ENCODE measurements at places on chromosomes 13 and 19.
A peak's percentile ranks its signal among the peaks of the same experiment; 100 is the strongest.

DNA sequence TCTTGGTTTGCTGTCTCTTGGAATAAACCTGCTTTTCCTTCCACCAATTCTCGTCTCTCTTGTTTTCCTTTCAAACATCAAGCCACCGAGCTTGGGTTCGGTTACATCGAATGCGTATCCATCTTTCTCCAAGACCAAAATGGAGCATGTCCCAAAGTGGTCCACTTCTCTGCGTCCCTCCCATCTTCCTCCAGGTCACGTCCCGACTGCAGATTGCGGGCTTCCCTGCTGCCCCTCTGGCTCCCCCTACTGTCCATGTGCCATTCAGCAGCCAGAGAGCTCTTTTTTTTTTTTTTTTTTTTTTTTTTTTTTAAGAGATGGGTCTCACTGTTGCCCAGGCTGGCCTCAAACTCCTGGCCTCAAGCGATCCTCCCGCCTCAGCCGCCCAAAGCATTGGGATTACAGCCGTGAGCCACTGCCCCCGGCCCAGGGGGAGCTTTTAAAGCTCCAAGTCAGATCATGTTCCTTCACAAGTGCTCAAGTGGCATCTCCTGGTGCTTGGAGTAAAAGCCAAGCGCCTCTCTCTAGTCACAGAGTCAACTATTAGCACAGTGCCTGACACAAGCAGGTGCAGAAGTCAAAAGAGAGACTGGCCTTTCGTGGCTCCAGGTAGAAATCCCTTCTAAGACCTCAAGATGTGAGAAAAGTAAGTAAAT is 10.0 kb downstream of the COL5A3 start:
- peak; percentile 73 for DNase-seq

DNA sequence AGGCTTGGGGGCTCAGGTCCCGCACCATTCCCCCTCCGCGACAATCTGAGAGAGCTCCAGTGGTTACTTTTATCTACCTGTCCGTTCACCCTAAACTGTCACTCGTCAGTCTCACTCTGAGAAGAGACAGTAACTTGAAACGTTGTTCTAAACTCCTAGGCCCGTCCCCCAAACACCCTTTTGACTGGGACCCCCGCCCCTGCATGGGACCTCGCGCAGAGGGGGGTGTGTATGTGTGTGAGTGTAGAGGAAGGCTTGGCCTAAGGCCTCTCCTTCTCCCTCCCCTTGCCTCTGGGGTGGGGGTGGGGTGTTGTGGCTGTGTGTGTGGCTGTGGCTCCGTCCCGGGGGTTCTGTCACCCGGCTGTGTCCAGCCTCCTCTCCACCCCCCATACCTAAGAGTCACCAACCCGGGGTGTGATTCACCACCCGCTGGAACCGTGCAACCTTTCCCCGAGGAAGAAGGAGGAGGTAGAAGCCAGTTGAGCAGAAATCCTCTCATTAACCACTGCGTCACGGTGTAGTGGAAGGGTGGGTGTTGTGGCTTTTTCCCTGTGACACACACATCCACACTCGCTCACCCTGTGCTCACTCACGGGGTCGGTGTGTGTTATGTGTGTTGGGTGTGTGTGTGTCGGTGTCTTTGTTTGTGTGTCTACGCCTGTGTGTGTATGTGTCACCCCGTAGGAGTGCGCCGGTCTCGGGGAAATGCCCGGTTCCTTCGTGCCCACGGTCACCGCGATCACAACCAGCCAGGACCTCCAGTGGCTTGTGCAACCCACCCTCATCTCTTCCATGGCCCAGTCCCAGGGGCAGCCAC is 2.4 kb downstream of the FOSB start:
- peak; percentile 47 for DNase-seq

DNA sequence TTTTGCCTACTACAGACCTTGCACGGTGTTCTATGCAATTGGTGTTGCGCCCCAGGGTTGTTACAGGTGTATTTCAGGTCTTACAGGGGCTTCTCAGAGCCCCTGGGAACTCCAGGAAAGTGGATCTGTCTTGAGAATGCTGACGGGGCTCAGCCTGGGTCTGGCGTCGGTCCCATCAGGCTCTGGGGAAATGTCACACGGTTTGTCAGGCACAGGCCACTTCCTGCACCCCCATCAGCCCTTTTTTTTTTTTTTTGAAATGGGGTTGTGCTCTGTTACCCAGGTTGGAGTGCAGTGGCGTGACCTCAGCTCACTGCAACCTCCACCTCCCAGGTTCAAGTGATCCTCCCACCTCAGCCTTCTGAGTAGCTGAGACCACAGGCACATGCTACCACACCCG is 13.2 kb downstream of the CLEC4G start:
- DNase-seq = no peak

- DNase-seq = peak; percentile 1
Observed at GRCh38 chr13:105463011-105463501, 1072.4 kb downstream of the EFNB2 start.

DNA sequence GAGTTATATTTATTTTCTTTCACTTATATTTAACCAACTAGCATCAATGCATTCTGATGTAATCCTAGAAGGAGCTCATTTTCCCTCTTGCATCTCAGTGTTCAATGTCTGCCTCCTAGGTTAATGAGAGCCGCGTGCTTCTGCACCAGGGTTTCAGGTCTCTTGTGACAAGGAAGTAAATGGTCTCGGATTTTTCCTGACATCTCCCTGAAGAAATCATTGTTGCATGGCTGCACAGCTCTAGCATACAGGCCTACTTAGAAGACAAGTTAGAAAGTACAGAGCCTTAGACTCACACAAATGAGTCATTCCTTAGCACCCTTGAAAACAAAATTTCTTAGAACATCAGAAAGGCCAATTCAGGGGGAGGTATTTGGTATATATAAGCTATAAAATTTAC is 57.2 kb upstream of the KLF12 start:
- no peak for DNase-seq

- no peak for DNase-seq
Observed at GRCh38 chr13:112250788-112251445, 125.2 kb upstream of the SPACA7 start.

DNA sequence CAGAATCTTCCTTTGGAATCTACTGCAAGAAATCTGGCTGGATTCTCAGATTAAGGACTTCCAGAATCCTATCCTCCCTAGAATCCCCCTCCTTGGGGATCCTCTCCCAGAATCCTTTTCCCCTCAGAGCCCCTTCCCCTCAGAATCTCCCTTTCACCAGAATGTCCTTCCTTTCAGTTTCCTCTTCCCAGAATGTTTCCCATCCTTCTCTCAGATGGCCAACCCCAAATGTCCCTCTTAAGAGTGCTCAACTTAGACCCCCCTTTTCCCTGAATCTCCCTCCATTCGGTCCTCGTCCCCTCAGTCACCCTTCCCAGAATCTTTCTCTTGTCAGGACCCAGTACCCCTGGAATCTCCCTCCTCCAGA is 584 bp upstream of the RPS16 start:
- DNase-seq = no peak

GRCh38 chr19:1270213-1270853 is 1.2 kb downstream of the CIRBP start:
- DNase-seq = no peak
